CD4-positive, alpha-beta T cell (primary cell): ENCODE measurements at places on chromosomes 1 and 21. TPM values are rescaled to one million over a fixed set of nuclear protein-coding genes. Genes with fewer than 3 reads are reported as not detected.

DNA sequence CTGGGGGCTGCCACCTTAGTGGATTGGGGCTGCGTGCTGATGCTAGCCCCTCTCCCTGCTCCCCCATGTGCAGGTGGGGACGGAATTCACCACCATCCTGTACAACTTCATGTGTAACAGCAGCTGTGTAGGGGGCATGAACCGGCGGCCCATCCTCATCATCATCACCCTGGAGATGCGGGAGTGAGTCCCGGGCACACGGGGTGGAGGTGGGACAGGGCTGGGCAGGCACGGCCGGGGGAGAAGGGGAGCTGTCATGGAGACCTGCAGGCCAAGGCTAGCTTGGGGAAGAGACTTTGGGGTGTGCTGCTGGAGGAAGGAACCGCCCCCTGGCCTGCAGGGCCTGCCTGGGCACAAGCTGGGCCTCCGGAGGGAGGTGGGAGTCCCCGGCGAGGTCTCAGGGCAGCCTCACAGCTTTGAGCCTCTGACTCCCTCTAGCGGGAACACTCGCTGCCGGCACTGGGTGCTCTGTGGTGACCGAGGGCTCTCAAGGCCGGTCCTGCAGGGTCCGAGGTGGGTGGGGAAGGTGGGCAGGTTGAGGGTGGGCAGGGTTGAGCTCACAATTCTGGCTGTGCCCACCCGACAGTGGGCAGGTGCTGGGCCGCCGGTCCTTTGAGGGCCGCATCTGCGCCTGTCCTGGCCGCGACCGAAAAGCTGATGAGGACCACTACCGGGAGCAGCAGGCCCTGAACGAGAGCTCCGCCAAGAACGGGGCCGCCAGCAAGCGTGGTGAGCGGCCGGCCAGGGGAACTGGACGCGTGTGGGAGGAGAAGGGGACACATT, 25.0 kb upstream of the CCDC27 start:
- DNase-seq: no peak

The CLCNKA gene
- total RNA-seq: not detected

- DNase-seq: no peak
These were observed 111.2 kb upstream of the OLIG2 start for GRCh38 chr21:32914424-32915039.

DNA sequence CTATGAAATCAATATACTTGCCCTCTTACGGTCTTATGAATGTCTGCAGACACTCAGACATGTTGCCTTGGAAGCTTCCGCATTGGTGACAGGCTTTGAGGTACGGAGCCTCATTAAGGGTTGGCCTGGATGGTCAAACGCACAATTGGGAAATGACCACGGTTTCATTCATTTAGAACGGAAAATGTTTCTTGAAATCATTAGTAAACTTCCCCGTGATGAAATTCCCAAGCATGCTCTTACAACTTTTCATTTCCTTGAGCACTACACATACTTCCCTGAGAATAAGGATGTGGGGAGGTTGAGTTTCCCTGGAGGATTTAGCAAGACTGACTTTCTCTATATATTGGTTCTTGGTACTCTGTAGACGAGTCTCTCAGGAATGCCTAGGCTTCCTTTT, 146.3 kb downstream of the HLX start:
- DNase-seq: no peak

The RAB13 gene
- total RNA-seq: 0.30 TPM

The CBR1 gene
- 6.8 TPM for total RNA-seq

The SLC45A3 gene
- not detected for total RNA-seq

DNA sequence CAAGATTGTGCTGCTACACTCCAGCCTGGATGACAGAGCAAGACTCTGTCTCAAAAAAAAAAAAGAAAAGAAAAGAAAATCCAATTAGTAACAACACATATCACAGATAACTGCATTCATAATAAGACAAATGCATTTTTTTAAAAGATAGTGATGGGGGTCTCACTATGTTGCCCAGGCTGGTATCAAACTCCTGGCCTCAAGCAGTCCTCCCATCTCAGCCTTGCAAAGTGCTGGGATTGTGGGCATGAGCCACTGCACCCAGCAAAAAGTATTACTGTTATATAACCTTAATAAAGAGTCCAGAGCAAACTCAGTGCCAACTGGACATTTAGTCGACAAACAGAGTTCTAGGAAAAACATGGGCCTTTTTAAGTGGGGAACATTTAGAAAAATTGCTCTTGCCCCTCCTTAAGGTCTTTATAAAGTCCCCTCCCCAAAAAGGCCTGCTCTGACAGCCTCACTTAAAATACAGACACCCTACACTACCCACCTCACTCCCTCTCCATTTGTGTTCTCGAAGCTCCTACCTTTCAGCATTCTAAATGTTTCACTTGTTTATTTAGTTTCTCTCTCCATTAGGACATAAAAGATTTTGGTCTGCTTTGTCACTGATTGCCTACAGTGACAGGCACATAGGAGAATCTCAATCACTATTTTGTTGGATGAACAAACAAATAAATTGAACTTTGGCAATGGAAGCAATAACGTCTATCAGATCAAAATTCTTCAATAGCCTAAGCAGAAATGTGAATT, 7.5 kb downstream of the ABCB10 start:
- DNase-seq: no peak
